Activated T-helper 9 cell treated with anti-CD3 and anti-CD28 coated beads, Interleukin-2, amount 50 U/mL, for 16 hours (primary cell): ENCODE measurements at places on chromosomes 2 and 18.

DNA sequence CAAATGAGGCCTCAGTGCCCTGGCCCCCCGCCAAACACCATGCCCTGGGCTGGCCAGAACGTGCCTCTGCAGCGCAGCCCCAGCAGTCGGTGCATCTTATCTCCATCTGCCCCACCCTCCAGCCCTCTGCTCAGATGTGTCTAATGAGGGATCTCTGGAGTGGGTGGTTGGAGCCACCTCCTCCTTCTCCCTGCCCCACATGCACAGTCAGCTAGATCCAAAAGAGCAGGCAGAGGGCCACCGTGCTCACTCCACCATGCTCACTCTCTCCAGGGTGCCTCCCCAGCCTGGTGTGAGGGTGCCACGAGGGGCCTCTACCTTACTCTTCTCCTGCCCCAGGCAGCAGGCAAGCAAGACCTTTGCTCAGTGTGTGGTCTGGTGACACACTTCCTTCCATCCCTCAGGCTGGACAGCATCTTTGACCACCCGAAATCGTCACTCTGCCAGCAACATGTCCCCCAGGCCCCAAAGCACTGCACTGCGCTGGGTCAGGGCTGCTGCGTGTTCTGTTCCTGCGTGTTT, 266.1 kb upstream of the HDAC4 start:
- DNase-seq, result no peak

- DNase-seq, result no peak
These were observed 72.4 kb downstream of the ODC1 start for GRCh38 chr2:10375570-10376281.

DNA sequence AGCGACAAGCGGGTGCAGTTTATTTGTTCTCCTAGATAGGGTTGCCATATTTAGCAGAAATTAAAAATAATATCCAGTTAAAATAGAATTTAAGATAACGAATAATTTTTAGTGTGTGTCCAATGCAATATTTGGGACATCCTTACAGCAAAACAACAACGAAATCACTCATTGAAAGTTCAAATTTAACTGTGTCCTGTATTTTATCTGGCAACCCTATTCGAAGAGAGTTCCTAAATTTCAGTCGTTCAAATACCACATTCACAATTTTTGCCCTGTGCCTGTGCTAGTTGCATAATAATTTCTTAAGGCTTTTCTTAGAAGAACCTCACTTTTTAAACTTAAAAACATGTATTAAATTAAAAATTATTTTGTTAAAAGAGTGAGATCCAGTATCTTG, 664 bp downstream of the DGUOK start:
- DNase-seq, result no peak

GRCh38 chr2:217288472-217289063, 428.7 kb upstream of the TNP1 start:
- no peak for DNase-seq

GRCh38 chr2:100408104-100408503, 9.4 kb downstream of the CHST10 start:
- no peak for DNase-seq

GRCh38 chr2:200279857-200280256, 26.6 kb upstream of the SPATS2L start:
- DNase-seq, result no peak

DNA sequence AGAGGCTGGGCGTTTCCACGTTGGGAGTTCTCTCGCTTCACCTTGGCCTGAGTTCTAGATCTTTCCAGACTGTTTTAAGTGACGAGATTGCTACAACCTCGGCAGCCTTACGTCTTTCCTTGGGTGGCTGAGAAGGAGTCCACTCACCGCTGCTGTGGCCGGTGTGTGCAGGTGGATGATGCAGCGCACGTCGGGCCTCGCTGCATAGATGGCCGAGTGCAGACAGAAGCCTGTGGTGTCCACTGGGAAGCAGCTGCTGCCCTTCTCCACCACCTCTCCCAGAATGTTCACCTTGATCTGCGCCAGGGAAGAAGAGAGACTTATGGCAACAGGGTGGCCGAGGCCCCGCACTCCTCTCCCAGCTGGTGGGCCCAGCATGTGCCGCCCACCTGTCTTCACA, 75.7 kb downstream of the ADD2 start:
- no peak for DNase-seq

DNA sequence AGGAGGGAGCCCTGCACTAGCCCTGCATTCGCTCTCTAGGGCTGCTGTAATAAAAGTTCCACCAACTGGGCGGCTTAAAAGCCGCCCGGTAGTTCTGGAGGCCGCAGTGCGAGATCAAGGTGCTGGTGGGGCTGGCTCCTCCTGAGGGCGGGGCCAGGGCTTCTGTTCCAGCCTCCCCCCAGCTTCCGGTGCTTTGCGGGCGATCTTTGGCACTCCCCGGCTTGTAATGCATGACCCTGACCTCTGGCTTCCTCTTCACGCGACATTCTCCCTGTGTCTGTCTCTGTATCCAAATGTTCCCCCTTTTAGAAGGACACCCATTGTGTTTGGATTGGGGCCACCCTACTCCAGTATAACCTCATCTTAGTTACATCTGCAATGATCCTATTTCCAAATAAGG, 84.5 kb downstream of the ZCCHC2 start:
- DNase-seq, result no peak

DNA sequence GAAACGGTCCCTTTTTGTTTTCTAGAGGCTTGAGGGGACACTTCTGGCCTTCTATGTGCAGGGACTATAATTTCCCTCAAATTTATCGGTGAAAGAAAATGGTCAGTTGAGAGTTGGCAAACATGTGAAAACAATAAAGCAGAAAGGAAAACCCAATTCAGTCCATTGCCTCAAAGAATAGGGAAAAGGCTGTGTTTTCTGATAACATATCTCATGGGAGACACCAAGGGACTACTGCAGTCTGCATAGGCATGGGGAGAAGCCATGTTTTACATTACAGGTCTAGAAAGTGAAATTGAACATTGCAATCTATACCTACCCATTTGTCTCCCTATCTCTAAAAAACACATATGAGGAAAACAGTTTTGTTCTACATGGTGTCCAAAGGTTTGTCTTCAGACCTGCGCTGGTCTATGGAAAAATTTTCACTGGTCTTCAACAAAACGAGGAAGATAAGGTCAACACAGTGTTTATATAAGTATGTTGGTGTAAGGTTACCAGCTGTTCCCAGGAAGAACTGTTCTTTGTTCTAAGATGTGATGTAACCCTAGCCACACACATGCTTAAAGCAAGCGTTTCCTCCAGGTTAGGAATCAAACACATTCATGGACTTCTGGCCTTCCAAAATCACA, 179.7 kb downstream of the MREG start:
- DNase-seq, result no peak

GRCh38 chr18:57542126-57542525, 44.4 kb downstream of the FECH start:
- DNase-seq, result no peak

DNA sequence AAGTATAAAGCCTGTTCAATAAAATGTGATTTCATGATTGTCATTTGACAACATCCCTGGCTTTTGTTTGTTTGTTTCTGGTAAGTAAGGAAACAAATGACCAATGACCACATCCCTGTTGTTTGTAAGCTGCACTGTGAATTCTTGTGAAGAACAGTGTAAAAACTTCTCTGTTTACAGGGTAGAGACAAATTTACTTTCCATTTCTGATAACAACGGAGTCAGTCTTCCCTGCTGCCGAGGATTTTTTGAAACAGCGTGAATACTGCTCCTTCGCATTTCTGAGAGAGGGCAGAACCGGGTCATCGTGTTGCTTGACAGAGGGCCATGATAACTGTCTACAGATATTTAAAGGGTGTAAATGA, 38.4 kb upstream of the CTAGE1 start:
- DNase-seq, result no peak

- no peak for DNase-seq
These were observed 55.4 kb downstream of the ADI1 start for GRCh38 chr2:3463944-3464343.

DNA sequence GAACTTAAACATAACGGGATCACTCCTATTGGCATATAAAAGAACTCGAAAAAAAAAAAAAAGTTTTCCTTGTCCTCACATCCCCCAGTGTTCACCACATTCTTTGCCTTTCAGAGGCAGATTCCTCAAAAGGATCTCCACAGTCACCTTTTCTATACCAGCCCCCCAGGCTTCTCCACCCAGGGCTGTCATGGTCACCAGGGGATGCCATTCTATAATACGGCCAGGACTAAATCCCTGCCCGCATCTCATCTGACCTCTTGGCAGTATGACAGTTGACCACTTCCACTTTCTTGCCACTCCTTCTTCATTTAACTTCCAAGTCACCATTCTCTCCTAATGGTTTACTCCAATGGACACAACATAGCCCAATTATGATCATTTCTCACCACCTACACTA, 29.3 kb downstream of the SOS1 start:
- no peak for DNase-seq

DNA sequence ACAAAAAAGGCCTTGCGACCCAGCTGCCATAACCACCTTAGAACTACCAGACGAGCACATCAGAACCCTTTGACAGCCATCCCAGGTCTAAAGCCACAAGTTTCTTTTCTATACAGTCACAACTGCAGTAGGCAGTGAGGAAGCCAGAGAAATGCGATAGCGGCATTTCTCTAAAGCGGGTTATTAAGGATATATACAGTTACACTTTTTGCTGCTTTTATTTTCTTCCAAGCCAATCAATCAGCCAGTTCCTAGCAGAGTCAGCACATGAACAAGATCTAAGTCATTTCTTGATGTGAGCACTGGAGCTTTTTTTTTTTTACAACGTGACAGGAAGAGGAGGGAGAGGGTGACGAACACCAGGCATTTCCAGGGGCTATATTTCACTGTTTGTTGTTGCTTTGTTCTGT, 48.8 kb downstream of the FEZ2 start:
- DNase-seq, result no peak

DNA sequence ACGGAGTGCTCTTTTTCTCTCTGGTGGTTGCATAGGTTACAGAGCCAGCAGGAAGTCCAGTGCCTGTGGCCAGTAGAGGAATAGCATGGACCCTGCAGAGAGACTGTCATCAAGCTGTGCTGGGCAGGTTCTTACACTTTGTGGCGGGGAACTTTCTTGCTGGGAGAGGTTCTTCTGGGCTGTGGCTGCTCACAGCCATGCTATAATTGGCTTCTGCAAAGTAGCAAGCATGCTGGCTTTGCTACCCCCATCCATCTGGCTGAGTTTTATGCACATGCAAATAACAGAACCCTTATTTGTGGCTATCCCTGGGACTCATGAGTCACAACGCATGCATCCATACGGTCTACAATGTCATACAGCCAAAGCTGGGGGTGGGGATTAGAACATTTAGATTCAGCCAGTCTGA, 68.9 kb downstream of the PLCL1 start:
- no peak for DNase-seq

DNA sequence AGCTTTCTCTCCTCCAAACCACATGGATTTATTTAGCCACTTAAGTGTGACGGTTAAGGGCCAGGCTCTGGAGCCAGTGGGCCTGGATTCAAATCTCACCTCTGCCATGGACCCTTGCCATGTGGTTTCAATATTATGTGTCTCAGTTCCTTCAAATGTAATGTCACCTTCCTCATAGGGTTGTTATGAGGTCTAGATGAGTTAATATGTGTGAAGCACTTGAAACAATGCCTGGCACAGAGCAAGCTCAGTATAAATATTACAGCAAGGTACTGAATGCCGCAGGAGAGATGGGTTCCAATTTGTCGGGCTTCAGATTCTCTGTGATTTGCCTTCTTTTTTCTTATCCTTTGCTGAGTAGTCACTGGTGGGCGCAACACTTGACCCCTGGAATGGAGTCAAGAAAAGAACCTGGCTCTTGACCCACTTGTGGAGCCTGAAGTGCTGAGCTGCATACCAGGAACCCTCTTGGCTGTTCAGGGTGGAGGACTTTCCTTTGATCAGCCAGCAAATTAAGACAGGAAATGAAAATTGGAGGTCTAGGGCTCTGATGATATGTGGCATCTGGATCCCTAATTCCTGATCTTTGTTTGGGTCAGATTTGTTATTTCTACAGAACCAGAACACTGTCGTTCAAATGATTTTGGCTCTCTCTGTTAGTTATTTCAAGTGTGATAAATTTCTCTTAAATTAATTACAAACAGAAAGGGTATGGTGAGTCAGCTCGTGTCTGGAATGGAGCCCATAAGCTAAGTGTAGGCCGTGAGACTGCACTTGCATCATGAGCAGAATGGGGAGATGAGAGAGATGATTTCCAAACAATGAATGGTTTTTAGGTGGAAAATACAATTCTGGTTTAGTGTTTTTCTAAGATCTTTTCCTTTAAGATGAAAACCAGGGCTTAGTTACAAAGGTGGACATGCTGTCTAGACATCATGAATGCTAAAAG, 293.0 kb downstream of the KCNS3 start:
- DNase-seq, result no peak

DNA sequence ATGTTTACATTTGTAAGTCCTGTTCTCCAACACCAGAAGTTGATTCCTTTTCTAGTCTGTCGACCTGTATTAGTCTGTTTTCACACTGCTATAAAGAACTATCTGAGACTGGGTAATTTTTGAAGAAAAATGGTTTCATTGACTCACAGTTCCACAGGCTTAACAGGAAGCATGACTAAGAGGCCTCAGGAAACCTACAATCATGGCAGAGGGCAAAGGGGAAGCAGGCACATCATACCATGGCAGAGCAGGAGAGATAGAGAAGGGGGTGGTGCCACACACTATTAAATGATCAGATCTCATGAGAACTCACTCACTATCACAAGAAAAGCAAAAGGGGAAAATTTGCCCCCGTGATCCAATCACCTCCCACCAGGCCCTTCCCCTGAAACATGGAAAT, 112.8 kb upstream of the MAP3K20 start:
- DNase-seq, result no peak

- no peak for DNase-seq
These were observed 721.2 kb downstream of the GALR1 start for GRCh38 chr18:77970814-77971213.

- DNase-seq, result no peak
These were observed 285.3 kb upstream of the SLC8A1 start for GRCh38 chr2:40737180-40737579.

DNA sequence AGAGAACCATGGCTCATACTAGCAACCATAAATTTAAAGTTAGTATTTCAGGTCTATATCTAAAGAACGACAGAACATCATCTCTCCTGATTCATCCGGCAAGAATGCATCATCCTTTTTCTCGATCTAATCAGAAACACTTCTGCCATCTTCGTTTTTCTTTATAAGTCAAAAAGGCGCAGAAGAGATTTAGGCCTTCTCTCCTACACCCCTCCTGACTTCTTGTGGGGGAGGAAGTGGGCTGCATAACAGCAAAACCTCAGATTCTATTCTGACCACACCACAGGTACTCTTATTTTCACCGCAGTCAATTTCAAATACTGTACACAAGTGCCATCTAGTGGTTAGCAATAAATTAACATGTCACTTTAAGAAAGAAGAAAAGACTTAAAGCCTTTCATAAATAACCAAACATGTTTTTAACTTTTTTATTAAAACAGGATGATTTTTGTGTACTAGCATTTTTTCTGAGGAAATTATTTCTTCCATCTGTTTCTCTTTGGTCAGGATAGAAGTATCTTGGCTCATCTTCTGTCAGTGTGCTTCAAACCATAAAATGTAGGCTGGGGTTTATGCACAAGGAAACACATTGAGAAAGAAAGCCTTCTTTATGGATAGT, 48.4 kb upstream of the PIK3C3 start:
- DNase-seq, result no peak

- no peak for DNase-seq
These were observed 192.2 kb upstream of the HS6ST1 start for GRCh38 chr2:128510701-128511397.

GRCh38 chr18:11176481-11176881, 27.1 kb upstream of the PIEZO2 start:
- DNase-seq, result no peak

- no peak for DNase-seq
These were observed 91.7 kb upstream of the EPC2 start for GRCh38 chr2:148552675-148553331.

GRCh38 chr2:54983345-54984220, 66.7 kb downstream of the RTN4 start:
- DNase-seq, result no peak

- no peak for DNase-seq
These were observed 2.4 kb downstream of the GPR45 start for GRCh38 chr2:105243961-105244360.
